Upper lobe of right lung (tissue), 1 donor: ENCODE measurements at places on chromosomes 16 and 17. TPM values are rescaled to one million over a fixed set of nuclear protein-coding genes. Genes with fewer than 3 reads are reported as not detected.

Gene PPP1R27
- not detected for total RNA-seq

Gene TPSG1
- 2.3 TPM for total RNA-seq

Gene SLC6A2
- total RNA-seq: not detected

Gene PIPOX
- 0.87 TPM for total RNA-seq

Gene HSF5
- 0.20 TPM for total RNA-seq

Gene CCL18
- 31.9 TPM for total RNA-seq

Gene CCL1
- not detected for total RNA-seq

Gene FBXW10B
- total RNA-seq: 1.4 TPM

Gene SUMO2
- 316 TPM for total RNA-seq

Gene ZFP3
- total RNA-seq: 6.7 TPM

Gene TTLL6
- total RNA-seq: 0.20 TPM

Gene CCL14
- 110 TPM for total RNA-seq

Gene SRCIN1
- 2.1 TPM for total RNA-seq

Gene LRRC3C
- not detected for total RNA-seq

Gene SLC38A8
- total RNA-seq: not detected

Gene PRSS21
- 17.1 TPM for total RNA-seq

Gene HES7
- total RNA-seq: not detected

Gene PMP22
- 157 TPM for total RNA-seq

Gene IGF2BP1
- total RNA-seq: not detected

Gene ADAMTS18
- total RNA-seq: 0.46 TPM

Gene MYH1
- 0.81 TPM for total RNA-seq

Gene CPD
- total RNA-seq: 75.3 TPM

Gene TLCD3B
- not detected for total RNA-seq
